ENCODE measurements at places on chromosomes 3 and 15. TPM values are rescaled to one million over a fixed set of nuclear protein-coding genes. Genes with fewer than 3 reads are reported as not detected.

GRCh38 chr3:182050932-182051331 is 339.2 kb downstream of the SOX2 start:
- DNase-seq: no peak

DNA sequence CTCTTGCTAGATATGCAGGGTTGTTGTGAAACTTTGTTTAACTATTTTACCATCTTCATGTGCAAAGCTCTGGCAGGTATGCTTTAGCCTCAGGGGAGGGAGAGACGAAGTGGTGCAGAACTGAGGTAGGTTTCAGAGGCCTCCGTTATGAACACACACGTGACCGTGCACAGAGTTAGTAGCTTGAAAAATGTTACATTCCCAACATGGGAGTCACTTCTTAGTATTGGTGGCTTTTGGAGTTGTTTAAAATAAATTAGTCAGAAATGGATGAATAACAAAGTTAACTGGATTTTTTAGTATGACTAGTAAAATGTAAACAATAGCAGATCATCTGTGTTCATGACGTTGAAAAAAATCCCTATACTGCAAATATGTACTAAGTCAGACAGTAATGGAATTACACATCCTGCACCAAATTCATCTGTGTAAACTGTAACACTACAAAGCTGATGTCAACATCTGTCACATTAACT is 279.6 kb downstream of the KLF13 start:
- DNase-seq: no peak

DNA sequence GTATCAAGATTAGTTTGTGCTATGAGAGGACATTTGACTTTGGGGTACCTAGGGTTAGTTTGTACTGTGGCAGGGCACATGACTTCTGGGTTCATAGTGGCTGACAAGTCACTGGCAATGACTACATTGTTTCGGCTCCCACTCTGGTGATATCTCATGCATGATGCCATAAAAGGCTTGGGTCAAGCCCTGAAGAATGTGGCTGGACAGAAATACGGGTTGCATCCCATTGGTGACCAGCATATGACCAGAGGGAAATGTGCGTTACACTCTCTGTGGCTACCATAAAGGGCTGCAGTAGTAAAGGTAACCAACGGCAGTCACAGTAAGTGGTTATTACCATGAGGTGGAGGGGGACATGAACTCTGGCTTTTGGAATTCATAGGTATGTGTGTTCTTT is 18.4 kb downstream of the THOC7 start:
- DNase-seq: no peak

GRCh38 chr3:151434151-151434890 is 26.5 kb downstream of the IGSF10 start:
- DNase-seq: no peak

SEMA6D gene
- 7.6 TPM for total RNA-seq

TM4SF18 gene
- 3.2 TPM for total RNA-seq

GRCh38 chr3:183375337-183375736 is 53.1 kb downstream of the MCF2L2 start:
- DNase-seq: no peak

GRCh38 chr3:63862804-63863149 is 828 bp downstream of the THOC7 start:
- DNase-seq: no peak

DNA sequence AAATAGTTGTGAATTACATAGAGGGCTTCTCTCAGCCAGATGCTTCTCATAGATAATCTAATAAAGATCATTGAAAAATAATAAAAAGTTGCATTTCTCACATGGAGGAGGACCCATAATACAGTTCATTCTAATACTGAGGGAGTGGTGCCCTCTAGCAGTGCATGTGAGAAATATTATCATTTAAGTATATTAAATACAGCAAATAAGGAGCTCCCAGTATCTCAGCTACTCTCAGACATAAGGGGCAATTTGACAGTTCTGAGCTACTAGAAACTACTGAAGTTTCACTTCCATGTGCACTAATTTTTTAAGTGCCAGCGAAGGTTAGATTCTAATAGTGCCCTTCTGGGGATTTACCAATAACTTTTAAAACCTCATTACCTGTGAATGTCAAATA is 188.3 kb downstream of the IL5RA start:
- peak; percentile 7 for DNase-seq

GRCh38 chr15:36756707-36757106 is 177.3 kb downstream of the CDIN1 start:
- no peak for DNase-seq

- DNase-seq: no peak
Observed at GRCh38 chr3:167887096-167887495, 151.6 kb downstream of the SERPINI1 start.

GRCh38 chr3:105139881-105140560 is 226.7 kb upstream of the ALCAM start:
- DNase-seq: no peak

DNA sequence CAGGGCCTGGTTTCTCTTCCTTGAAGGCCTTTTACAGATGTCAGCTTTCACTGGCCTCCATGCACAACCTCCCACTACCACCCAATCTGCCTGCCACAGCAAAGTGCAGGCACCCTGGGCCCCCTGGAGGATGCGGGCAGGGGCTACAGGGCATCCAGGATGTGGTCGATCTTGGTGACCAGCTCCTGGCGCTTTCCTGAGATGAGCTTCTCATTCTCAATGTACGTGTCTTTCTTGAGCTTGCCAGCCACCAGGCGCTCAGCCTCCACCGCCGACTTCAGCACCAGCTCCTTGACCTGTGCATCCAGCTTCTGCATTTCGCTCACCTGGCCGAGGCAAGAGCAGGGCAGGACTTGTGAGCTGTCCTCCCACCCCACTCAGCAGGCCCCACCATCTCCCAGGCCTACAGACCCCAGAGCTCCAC is 30.3 kb downstream of the RPN1 start:
- no peak for DNase-seq

DNA sequence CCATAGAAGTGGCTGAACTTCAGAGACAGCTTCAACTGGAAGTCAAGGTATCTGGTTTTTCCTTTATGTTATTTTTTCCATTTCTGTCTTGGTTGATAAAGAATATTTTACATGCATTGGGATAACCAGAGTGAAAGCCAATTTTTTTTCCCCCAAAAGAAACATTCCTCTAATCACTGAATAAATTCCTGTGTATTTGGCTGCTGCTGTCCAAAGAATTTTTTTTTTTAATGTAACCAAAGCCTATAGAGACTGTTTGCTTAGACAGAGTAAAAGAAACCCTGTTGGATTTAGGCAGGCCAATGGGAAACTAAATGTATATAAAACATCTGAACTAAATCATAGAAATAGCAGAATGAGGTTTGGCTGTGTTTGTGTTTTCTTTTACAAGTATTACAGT is 75.2 kb downstream of the CGNL1 start:
- DNase-seq: no peak

DNA sequence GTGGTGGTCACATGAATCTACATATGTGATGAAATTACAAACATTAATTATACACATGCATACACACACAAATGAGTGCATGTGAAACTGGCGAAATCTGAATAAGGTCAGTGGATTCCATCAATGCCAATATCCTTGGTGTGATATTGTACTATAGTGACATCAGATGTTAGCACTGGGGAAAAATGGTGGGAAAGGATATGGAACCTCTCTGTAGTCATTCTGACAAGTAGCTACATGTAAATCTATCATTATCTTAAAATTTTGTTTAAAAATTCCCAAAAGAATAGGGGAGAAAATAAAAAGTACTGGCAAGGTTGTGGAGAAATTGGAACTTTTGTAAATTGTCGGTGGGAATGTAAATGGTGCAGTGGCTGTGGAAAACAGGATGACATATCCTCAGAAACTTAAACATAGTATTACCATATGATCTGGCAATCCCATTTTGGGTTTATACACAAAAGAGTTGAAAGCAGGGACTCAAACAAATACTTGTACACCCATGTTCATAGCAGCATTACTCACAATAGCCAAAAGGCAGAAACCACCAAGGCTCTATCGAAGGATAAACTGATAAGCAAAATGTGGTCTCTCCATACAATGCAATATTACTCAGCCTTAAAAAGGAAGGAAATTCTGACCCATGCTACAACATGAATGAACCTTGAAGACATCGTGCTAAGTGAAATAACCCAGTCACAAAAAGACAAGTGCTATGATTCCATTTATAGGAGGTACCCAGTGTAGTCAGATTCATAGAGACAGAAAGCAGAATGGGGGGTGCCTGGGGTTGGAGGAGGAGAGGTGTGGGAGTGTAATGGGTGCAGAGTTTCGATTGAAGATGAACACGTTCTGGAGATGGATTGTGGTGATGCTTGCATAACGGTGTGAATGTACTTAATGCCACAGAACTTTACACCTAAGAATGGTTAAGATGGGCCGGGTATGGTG is 25.3 kb upstream of the HRH1 start:
- DNase-seq: no peak

DLEC1 gene
- 0.09 TPM for total RNA-seq

SLC28A1 gene
- total RNA-seq: 0.05 TPM

GRCh38 chr3:18111796-18112232 is 313.3 kb downstream of the SATB1 start:
- no peak for DNase-seq

DNA sequence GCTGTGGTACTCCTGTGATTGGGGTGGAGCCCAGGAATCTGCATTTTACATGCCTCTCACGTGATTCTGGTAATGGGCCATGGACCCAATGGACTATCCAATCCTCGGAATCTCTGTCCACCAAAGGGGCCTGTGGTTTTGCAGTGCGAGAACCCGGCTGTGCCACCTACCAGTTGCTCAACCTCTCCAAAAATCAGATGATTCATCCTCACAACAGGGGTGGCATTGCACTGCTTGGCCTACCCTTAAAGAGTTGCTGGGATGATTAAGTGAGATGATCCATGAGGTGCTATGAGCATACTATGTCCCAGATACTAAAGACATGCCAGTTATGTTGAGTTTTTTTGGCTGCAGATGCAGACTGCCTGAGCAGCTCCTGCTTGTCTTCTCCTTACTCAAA is 5.1 kb downstream of the ANP32A start:
- no peak for DNase-seq

GRCh38 chr3:183800243-183800863 is 25.0 kb downstream of the MAP6D1 start:
- no peak for DNase-seq

DNA sequence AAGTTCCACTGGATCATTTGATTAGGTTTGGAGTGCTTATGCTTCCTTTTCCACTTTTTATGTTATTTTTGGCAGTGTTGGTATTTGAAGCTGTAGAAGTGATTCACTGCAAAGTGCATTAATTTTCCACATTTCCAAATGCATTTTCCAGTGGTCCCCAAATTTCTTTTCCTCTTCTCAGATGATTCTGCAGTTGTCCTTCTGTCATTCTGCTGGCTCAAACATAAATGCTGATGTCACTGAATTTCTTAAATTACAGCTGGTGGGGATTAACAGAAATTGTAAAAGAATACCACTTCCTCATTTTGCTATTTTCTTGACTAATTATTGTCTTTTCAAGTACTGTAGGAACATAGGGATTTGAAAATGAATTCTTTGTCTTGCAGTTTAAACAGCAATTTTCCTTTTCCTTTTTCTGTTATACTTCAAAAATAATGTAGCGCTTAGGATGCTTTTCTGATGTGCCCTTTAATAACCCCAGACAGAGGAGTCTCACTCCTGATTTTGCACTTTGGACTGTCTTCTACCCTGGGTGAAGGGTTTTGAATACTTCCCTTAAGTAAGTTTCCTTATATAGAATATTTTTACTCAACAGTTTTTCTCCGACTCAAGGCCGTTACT is 25.0 kb downstream of the MITF start:
- DNase-seq: no peak

DNA sequence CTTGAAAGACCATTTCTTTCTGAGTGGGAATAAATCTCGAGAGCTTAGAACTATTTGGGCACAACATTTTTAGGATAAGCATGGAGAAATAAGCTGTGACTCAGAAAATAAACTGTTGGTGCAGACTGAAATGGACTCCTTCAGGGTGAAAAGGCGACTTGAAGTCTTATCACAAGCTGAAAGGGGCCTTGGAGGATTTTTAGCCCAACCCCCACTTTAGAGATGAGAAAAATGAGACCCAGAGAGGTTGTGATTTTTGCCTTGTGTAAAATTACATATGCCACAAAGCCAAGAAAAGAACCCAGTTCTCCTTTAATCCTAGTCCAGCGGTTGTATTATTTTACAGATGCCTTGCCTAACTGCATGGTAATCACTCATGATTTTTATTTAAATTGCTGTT is 1.5 kb downstream of the ATP1B3 start:
- DNase-seq: peak; percentile 40

CSK gene
- 39.2 TPM for total RNA-seq

HGD gene
- total RNA-seq: 0.38 TPM

- no peak for DNase-seq
Observed at GRCh38 chr15:72492733-72493132, 18.6 kb downstream of the ARIH1 start.

DNA sequence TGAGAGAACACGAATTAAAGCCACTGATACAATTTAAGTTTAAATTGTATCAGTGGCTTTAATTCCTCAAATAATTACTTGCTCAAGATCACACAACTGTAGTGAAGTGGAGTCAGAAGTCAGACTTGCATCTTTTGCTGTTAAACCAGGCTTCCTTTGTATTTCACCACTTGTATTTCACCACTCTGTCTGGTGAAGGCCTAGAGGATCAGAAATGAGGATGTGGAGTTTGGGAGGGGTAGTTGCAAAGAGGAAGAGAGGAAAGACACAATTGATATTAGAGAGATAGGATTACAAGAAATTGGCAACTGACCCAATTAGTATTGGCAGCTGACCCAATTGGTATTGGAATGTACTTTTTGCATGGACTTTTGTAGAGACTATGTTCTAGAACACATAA is 288.1 kb upstream of the GPR149 start:
- DNase-seq: peak; percentile 2

ZMYND10 gene
- total RNA-seq: 0.66 TPM

IL17RD gene
- 0.61 TPM for total RNA-seq

SLC27A2 gene
- 1.3 TPM for total RNA-seq

DNA sequence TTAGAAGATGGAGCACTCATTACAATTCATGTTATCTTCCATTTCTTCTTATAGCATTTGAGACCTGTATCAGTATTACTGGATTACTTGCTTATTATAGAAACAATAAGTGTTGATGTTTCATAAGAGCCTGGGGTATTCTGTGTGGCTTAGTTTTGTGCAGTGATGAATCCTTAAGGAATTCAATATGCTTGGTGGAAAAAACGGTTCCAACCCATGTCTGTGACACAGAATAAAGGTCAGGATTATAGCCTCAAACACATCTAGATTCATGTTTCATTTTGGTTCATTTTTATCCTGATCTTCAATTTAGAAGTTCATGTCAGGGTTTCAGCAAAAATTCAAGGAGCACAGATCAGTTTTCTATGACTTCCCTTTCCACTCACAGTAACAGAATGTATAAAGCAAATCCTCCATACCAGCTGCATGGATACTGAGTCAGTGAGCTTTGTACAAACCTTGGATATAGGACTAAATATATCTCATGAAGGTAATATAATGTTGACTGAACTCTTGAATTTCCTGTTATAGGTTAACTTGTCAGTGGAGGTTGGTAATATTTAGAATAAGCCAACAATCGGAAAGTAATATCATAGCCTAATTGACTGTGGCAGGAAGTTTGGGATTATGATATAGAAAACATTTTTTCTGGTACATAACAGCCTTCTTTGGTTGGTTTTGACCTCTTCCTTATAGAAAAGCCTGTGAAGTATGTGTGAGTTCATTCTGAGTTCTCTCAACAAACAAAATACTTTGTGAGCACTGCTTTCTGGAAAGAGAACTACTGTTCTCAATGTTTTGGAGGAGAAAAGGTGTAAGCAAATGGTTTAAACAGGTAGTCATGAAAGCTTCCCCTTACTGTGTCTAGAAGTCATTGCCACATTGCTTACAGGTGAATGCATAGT is 218.2 kb upstream of the TPM1 start:
- no peak for DNase-seq

All from thymus (tissue), 14 donors.